ENCODE measurements at places on chromosomes 3 and 15. TPM values are rescaled to one million over a fixed set of nuclear protein-coding genes. Genes with fewer than 3 reads are reported as not detected.

NEDD4 gene
- total RNA-seq = 16.4 TPM

SCN11A gene
- 44.3 TPM for total RNA-seq

DNA sequence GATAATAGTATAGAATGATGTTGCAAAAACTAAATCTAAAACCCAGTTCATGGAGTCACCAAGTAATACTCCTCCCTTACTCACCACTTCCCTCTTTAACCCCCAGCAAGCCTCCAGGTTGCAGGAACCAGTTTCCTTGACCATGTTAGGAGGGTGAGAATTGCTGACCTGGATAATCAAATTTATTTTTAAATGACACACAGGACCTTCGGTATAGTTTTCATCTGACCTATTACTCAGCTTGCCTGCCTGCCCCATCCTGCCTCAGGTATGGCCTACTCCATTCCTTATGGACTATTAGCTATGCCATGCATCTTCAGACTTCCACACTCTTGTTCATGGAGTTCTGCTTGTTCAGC, 883 bp downstream of the RTP4 start:
- DNase-seq = no peak
- H3K4me1 ChIP-seq = peaks cover 7% of the 10 kb centered on the region
- peaks cover 2% of the 10 kb centered on the region for H3K36me3 ChIP-seq
- no peak overlapping the region for H3K4me3 ChIP-seq

GRCh38 chr3:52503788-52504424, 8.8 kb downstream of the STAB1 start:
- no peaks in the 10 kb centered on the region for H3K27me3 ChIP-seq
- H3K27ac ChIP-seq = no peak overlapping the region
- H3K36me3 ChIP-seq = peaks cover 2% of the 10 kb centered on the region
- H3K4me3 ChIP-seq = no peak overlapping the region

ISLR gene
- 391 TPM for total RNA-seq

SUSD5 gene
- 5.6 TPM for total RNA-seq

DNA sequence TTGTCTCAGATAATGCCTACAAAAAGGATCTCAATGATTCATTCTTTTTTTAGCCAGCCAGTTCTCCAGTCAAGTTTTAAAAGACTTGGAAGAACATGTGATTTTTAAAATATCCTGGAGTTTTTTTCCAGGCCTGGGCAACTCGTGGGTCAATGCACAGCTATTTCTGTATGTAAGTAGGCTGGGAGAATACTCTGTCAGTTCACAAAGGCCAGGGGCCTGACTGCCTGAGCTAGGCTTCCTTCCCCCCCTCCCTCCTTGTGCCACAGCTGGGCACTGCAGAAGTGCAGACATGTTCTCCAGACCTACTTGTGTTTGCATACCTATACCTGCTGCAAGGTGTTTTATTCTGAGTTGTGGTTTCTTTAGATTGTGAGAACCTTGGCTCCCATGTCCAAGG, 43.7 kb downstream of the CTDSPL start:
- no peak for DNase-seq
- no peaks in the 10 kb centered on the region for H3K27me3 ChIP-seq
- H3K4me1 ChIP-seq = peaks cover 36% of the 10 kb centered on the region
- no peaks in the 10 kb centered on the region for H3K36me3 ChIP-seq

TMEM266 gene
- total RNA-seq = 3.4 TPM

DNA sequence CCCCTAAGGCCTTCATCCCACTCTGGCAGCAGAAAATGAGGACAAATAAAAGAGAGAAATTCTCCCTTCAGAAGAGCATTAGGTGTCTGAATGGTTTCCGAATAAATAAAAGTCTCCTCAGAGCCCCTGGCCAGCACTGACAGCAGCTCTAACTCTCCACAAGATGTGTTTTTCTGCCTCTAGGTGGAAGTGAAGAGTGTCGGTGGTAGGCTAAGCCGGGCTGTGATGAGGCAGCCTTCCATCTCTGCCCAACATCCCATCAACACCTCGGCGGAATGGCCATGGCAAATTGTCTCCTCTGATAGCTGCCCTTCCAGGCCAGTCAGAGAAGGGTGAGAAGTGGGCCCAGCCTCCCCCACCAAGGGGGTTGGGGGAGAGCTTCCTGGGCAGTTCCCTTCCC, 6.3 kb upstream of the CACNA2D2 start:
- H3K4me1 ChIP-seq = peaks cover 8% of the 10 kb centered on the region
- no peak overlapping the region for H3K27ac ChIP-seq
- no peak for DNase-seq
- no peaks in the 10 kb centered on the region for H3K27me3 ChIP-seq
- no peaks in the 10 kb centered on the region for H3K36me3 ChIP-seq
- H3K4me3 ChIP-seq = no peak overlapping the region

GRCh38 chr3:128382221-128382807, 84.4 kb downstream of the DNAJB8 start:
- no peak overlapping the region for H3K27ac ChIP-seq
- DNase-seq = no peak
- no peak overlapping the region for H3K4me3 ChIP-seq
- H3K36me3 ChIP-seq = peaks cover 26% of the 10 kb centered on the region
- H3K27me3 ChIP-seq = no peaks in the 10 kb centered on the region
- H3K4me1 ChIP-seq = peaks cover 36% of the 10 kb centered on the region

RTP4 gene
- total RNA-seq = 1.2 TPM

DNA sequence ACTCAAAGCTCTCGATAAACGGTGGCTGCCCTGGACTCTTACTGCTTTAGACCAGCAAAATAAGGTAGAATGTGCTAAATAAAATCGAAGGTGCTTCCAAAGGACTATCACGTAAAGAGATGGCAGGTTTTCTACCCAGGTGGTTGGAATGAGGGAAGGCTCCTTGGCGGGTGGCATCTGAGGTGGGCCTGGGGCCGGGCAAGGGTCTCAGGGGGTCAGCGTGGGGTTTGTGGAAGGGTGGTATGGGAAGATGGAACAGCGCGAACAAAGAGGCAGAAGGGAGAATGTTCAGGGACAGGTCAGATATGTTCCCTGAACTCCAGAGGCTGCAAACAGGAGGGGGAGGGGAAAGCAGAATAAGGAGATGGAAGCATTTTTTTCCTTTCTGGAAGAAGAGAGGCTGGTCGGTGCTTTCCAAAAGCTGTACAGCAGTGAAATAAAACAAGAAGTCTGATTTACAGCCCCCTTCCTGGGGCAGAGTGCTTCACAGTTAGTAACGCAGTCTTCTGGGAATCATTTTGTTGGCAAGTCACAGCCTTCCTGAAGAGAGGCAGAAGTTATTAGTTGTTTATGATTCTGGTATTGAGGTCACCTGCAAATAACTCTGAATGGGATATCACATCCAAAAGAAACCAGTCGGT, 58.3 kb upstream of the ATG7 start:
- no peaks in the 10 kb centered on the region for H3K27me3 ChIP-seq
- no peak for DNase-seq
- no peak overlapping the region for H3K27ac ChIP-seq
- H3K4me3 ChIP-seq = no peak overlapping the region
- H3K4me1 ChIP-seq = peaks cover 26% of the 10 kb centered on the region
- H3K36me3 ChIP-seq = no peaks in the 10 kb centered on the region

GRCh38 chr15:37075777-37076176, 24.6 kb downstream of the MEIS2 start:
- no peak overlapping the region for H3K27ac ChIP-seq
- no peaks in the 10 kb centered on the region for H3K4me1 ChIP-seq

DNA sequence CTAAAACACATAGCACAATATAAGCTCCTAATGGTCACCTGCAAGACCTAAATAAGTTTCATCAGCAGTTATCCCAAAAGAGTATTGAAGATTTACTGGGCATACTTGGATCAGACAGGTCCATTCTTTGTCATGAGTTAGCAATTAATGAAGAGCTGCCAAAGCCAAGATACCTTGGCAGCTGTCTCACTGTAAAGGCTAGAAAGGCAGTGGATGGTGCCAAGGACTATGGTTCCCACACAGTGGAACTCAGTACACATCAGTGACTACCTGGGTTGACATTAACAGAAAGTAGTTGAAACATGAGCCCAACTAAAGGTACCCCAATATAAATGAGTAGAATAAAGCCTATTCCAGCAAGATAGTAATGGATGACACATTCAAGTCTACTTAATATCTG, 41.1 kb upstream of the TMCO5A start:
- no peaks in the 10 kb centered on the region for H3K4me1 ChIP-seq
- H3K27ac ChIP-seq = no peak overlapping the region
- no peak overlapping the region for H3K4me3 ChIP-seq
- H3K27me3 ChIP-seq = peaks cover 3% of the 10 kb centered on the region

DNA sequence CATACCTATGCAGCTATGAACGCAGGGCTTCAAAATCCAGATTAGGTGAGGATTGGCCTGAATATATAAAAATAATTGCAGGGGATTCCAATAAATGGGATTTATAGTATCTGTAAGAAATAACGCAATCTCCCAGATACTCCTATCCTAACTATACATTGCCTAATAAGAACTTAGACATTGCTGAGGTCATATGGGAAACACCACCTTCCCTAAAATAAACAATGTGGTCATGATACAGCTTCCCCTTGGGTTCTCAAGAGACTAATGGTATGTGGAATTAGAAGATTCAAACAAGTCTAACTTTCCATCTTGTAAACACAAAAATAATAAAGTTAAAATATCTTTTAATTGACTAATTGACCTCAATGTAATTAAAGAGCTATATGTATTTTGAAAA, 28.2 kb downstream of the UBE3A start:
- DNase-seq = no peak
- no peak overlapping the region for H3K27ac ChIP-seq
- peaks cover 2% of the 10 kb centered on the region for H3K36me3 ChIP-seq
- no peak overlapping the region for H3K4me3 ChIP-seq

MEX3B gene
- total RNA-seq = 8.8 TPM

DNA sequence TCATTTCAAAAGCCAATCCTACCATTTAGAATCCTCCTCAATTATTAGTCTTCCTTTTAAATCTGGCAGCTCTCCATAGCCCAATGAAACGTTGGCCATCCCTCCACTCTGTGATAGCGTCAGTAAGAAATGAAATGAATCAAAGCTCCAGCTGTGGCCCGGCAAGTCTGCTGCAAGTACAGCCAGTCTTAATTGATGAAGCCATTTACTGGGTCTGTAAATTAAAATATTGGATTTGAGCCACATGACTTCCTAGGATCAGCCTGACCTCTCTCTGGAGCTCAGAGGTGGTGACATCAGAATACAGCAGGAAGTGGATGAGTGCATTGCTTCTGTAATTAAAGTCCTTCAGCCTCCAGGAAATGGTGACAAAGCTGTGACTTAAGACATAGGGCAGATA, 347.0 kb upstream of the LMCD1 start:
- H3K4me3 ChIP-seq = no peak overlapping the region
- DNase-seq = no peak
- no peaks in the 10 kb centered on the region for H3K27me3 ChIP-seq
- no peaks in the 10 kb centered on the region for H3K36me3 ChIP-seq

- H3K4me1 ChIP-seq = peaks cover 28% of the 10 kb centered on the region
- no peak overlapping the region for H3K4me3 ChIP-seq
- H3K27ac ChIP-seq = no peak overlapping the region
- H3K27me3 ChIP-seq = peaks cover 5% of the 10 kb centered on the region
- no peaks in the 10 kb centered on the region for H3K36me3 ChIP-seq
Observed at GRCh38 chr15:75718328-75718727, 5.7 kb upstream of the CSPG4 start.

DNA sequence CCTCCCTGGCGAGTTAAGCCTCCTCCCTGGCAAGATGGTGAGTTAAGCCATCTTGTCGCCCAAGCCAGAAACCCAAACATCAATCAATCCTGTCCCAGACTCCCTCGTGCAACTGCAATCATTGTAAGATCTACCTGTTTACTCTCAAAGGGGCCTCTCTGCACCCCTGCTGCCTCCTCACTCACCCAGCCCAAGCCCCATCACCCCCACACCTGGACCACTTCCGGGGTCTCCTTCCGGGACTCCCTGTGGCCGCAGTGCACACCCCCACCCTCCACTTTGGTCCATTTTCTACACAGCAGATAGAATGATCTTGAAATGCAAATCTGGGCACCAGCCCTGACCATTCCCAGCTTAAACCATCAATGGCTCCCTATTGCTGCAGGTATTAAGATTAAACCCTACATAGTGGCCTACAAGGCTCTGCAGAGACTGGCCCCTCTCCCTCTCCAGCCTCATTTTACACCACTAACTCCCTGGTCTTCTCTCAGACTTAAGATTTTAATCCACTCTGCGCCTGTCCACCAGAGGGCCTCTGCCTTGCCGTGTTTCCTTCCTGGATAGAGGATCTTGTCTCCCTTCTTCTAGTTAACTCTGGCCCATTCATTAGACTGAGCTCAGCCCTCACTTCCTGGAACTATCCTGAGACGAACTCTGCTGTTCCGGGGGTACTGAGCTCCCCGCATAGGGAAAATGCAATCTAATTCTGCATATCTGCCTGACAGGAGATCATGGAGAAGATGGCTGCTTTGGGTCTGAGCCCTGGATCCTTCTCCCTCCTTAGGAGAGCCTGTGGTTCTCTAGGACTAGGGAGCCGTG, 41.9 kb upstream of the SLC6A1 start:
- peak overlapping the region; percentile 71 for H3K27ac ChIP-seq
- peak overlapping the region; percentile 11 for H3K4me3 ChIP-seq
- no peaks in the 10 kb centered on the region for H3K27me3 ChIP-seq
- no peak for DNase-seq

DNA sequence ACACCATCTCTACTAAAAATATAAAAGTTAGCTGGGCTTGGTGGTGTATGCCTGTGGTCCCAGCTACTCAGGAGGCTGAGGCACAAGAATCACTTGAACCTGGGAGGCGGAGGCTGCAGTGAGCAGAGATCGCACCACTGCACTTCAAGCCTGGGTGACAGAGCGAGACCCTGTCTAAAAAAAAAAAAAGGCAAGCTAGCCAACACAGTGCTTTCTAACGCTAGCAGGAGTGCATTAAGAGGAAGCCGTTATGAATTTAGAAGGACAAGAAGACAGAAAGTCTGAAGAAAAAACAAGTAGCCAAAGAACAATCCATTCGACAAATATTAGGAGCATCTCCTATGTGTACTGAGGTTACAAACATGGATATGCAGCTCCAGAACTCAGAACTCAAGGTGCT, 28.6 kb downstream of the BHLHE40 start:
- H3K4me1 ChIP-seq = no peaks in the 10 kb centered on the region
- DNase-seq = no peak
- H3K27me3 ChIP-seq = no peaks in the 10 kb centered on the region
- no peak overlapping the region for H3K4me3 ChIP-seq

GRCh38 chr15:82970696-82971095, 15.3 kb upstream of the RAMAC start:
- H3K27ac ChIP-seq = no peak overlapping the region
- no peaks in the 10 kb centered on the region for H3K27me3 ChIP-seq
- H3K4me1 ChIP-seq = no peaks in the 10 kb centered on the region
- H3K4me3 ChIP-seq = no peak overlapping the region

DNA sequence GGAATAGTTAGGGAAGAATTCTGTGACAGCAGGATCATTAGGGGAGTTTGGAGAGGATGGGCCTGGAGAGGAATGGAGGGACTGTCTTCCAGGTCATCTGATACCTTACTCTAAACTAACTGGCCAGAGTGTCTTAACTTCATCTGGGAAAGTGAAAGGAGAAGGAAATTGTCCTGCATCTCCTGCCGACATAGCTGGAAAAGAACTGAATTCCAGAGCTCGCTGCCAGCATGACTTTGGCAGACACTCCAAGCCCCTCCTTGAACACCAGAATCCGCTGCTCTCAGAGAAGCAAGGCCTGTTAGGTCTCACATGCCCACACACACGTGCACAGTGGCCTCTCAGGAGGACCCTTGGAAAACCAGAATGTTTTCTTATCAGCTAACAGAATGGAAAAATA, 10.5 kb downstream of the ABI3BP start:
- no peak for DNase-seq
- no peaks in the 10 kb centered on the region for H3K36me3 ChIP-seq
- no peaks in the 10 kb centered on the region for H3K4me1 ChIP-seq
- no peak overlapping the region for H3K4me3 ChIP-seq
- no peaks in the 10 kb centered on the region for H3K27me3 ChIP-seq
